Right lobe of liver (tissue), 6 donors: ENCODE measurements at places on chromosomes 2 and 18. TPM values are rescaled to one million over a fixed set of nuclear protein-coding genes. Genes with fewer than 3 reads are reported as not detected.

- H3K27ac ChIP-seq, result no peak overlapping the region
- H3K4me3 ChIP-seq, result no peak overlapping the region
- H3K36me3 ChIP-seq, result no peaks in the 10 kb centered on the region
- H3K4me1 ChIP-seq, result no peaks in the 10 kb centered on the region
- no peak for DNase-seq
These were observed 271.4 kb downstream of the TCF4 start for GRCh38 chr18:55316486-55317184.

DNA sequence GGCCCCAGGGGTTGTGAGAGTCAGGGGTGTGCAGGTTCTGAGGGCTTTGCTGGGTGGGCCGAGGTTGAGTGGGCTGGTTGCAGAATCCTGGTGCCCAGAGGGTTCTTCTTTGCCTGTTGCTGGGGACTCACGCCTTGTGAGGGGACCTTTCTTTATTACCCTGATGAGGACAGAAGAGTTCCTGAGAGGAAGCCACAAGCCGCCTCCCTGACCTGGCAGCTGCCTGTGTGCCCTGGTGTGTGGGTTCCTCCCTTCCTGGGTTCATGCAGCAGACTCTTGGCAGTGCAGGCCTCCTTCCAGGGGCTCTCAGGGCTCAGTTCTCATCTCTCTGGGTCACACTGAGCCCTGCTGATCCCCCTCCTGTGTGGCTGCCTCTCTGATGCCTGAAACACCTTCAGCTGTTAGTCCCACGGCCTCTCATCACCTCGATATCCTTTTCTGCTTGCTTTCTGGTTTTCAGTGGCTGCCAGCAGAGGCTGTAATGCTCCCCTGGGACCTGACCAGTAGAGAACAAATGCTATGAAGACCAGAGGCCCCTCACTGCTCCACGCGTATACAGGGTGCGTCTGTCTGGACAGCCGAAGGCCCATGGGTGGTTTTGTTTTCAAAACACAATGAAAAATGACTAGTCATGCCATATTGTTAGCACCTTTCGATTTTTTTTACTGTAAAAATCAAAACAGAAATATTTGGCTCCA, 191.3 kb downstream of the AGAP1 start:
- no peak for DNase-seq
- no peaks in the 10 kb centered on the region for H3K36me3 ChIP-seq
- H3K27ac ChIP-seq, result no peak overlapping the region

Gene ACTG2
- total RNA-seq, result 0.39 TPM

Gene KIF5C
- total RNA-seq, result 0.33 TPM

Gene SLC5A7
- not detected for total RNA-seq

- H3K4me3 ChIP-seq, result peak within 1 kb of the TSS; percentile 55
- H3K27me3 ChIP-seq, result no peaks in the 10 kb centered on the region
- no peak for DNase-seq
- no peaks in the 10 kb centered on the region for H3K36me3 ChIP-seq
- H3K27ac ChIP-seq, result no peak within 1 kb of the TSS
These were observed at the start of gene TRABD2A for GRCh38 chr2:84880645-84881521. TRABD2A (minus strand) TSS chr2:84881084; CDS start chr2:84881039, 45 bp downstream.

DNA sequence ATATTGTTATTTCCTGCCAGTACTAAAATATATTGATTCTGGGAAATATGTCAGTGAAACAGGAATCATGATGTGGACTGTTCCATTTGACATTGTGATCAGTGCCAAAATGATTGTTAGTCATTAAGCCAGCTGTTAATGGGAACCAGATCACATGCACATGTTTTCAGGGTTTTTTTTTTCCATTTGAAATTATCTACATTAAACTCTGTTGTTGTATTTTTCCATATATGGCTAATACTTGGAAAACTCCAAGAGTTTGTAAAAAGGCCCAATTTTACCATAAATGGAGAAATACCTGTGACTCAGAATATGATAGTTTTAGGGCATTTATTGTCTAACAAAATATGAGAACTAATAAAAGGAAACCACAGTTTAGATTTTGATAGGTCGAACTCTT, 13.4 kb downstream of the ITGAV start:
- no peak for DNase-seq
- H3K27me3 ChIP-seq, result no peaks in the 10 kb centered on the region
- H3K27ac ChIP-seq, result no peak overlapping the region
- H3K4me3 ChIP-seq, result no peak overlapping the region
- no peaks in the 10 kb centered on the region for H3K36me3 ChIP-seq

Gene TTN
- 1.2 TPM for total RNA-seq

GRCh38 chr2:146129231-146129630, 1609.3 kb upstream of the ZEB2 start:
- no peak for DNase-seq
- no peak overlapping the region for H3K4me3 ChIP-seq
- no peaks in the 10 kb centered on the region for H3K4me1 ChIP-seq
- H3K27ac ChIP-seq, result no peak overlapping the region
- no peaks in the 10 kb centered on the region for H3K27me3 ChIP-seq

Gene CCDC68
- total RNA-seq, result 17.3 TPM

Gene ALPI
- total RNA-seq, result not detected

Gene TUBA3E
- not detected for total RNA-seq

Gene OTOS
- total RNA-seq, result not detected

- H3K27me3 ChIP-seq, result no peaks in the 10 kb centered on the region
- no peak overlapping the region for H3K4me3 ChIP-seq
- no peak overlapping the region for H3K27ac ChIP-seq
- DNase-seq, result no peak
These were observed 5.3 kb downstream of the TRPM8 start for GRCh38 chr2:233922471-233922870.

GRCh38 chr2:34836361-34836760, 1237.3 kb upstream of the FAM98A start:
- no peaks in the 10 kb centered on the region for H3K27me3 ChIP-seq
- H3K4me1 ChIP-seq, result no peaks in the 10 kb centered on the region
- H3K27ac ChIP-seq, result no peak overlapping the region
- H3K36me3 ChIP-seq, result no peaks in the 10 kb centered on the region

GRCh38 chr2:14761118-14761517, 128.6 kb downstream of the LRATD1 start:
- no peak overlapping the region for H3K27ac ChIP-seq
- no peaks in the 10 kb centered on the region for H3K27me3 ChIP-seq

Gene NTSR2
- not detected for total RNA-seq

Gene GATA6
- total RNA-seq, result 10.4 TPM

DNA sequence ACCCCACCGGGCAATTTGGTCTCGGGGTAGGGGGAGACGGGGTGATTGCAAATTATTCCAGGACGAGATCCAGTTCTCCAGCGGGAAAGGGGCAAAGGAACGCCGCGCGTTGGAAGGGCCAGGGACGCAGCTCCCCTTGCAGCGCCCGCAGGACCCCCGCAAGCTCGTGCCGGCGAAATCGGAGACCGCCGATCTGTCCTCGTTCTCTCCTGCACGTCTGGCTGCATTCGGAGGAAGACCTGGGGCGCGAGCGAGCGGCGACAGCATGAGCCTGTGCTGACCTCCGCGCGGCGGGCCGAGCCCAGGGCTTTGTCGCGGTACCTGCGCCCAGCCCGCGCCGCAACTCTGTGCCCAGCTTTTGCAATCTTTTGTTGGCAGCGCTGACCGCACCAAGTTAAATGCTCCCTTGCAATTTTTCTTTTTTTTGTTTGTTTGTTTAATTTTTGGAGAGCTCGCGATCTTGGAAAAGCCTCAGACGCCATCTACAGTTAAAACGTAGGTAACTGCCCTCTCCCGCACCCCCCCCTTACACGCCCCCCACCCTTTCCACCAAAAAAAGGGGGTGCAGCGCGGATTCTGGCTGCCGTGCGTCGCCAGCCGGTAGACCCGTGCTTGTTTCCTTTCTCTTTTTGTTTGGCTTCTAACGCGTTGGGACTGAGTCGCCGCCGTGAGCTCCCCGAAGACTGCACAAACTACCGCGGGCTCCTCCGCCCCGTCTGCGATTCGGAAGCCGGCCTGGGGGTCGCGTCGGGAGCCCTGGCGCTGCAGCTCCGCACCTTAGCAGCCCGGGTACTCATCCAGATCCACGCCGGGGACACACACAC, 667 bp downstream of the TRIB2 start:
- H3K27me3 ChIP-seq, result no peaks in the 10 kb centered on the region
- peak; percentile 86 for DNase-seq
- peak overlapping the region; percentile 68 for H3K4me3 ChIP-seq
- peak overlapping the region; percentile 93 for H3K27ac ChIP-seq

DNA sequence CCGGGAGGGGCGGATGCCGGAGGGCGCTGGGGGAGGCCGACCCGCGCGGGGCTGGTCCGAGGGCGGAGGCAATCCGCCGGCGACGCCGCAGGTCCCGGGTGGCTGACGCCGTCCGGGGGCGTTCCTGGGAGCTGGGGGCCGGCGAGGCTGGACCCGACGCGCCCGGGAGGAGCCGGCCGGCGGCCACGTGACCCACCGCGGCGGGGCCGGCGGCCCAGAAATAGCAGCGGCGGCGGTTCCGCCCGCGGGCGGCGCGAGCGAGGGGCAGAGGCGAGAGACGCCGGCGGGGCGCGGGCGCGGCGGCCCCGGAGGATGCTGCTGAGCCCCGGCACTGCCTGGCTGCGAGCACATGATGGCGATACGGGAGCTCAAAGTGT, at the start of gene RAB31:
Gene RAB31, plus strand, starts transcription at position 245 of the 377 bp plus-strand sequence. Its CDS starts 105 bp downstream, at position 350.
- peaks cover 6% of the 10 kb centered on the region for H3K4me1 ChIP-seq
- no peaks in the 10 kb centered on the region for H3K27me3 ChIP-seq
- H3K27ac ChIP-seq, result peak within 1 kb of the TSS; percentile 67
- H3K36me3 ChIP-seq, result no peaks in the 10 kb centered on the region
- peak within 1 kb of the TSS; percentile 46 for H3K4me3 ChIP-seq
- DNase-seq, result peak; percentile 80

Gene DES
- total RNA-seq, result 1.6 TPM

DNA sequence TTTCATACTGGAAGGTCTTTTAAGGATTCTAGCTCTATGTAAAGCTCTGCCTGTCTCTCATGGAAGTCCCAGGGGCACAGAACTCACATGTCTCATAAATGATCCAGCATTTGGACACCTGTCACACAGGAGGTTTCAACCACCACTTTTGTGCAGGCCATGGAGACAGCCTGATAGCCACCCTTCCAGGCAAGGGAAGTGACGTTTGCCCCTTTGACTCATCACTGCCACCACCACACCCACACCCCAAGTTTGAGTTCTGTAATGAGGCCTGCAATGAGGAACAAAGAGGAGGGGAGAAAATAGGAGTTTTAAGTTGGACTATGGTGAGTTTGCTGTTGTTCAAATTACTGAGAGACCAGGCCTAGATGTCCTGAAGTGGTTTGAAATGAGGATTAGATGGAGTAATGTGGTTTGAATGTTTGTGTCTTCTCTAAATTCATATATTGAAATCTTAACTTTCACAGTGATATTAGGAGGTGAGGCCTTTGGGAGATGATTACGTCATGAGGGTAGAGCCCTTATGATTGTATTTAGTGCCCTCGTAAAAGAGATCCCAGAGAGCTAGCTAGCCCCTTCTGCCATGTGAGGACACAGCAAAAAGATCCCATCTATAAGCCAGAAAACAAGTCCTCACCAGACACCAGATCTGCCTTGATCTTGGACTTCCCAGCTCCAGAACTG, 175.3 kb upstream of the EPHA4 start:
- no peak for DNase-seq
- H3K27me3 ChIP-seq, result no peaks in the 10 kb centered on the region
- no peaks in the 10 kb centered on the region for H3K4me1 ChIP-seq

Gene ABCB11
- total RNA-seq, result 21.3 TPM

DNA sequence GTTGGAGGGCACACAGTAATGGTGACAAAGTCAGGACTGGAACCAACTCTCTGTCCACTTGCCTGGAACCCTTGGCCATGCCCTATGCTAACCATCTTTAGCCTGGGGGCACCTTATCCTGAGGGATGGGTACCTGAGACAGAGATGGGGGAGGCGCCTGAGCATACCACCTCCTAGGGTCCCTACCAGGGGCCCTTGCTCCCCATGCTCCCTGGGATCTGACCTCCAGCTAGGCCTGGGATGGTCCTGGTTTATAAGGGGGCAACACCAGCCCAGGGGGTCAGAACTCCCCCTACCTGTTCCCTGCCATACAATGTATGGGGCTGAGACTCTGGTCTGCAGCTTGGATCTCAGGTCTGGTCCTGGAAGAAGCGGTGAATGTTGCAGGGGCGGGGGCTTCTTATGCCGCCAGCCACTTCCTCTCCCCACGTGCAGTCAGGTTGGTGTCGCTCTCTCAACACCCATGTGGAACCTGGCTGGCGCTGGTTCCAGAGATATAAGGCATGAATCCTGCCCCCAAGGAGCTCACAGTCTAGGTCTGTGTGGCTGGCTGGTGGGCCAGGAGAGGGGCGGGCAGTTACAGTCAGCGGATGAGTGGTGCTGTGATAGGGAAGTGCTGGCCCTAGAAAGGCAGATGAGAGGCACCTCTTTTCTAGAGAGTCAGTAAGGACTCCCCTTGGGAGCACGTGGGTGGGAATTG, 3.8 kb upstream of the TOGARAM2 start:
- no peaks in the 10 kb centered on the region for H3K4me1 ChIP-seq
- no peaks in the 10 kb centered on the region for H3K36me3 ChIP-seq
- H3K27me3 ChIP-seq, result no peaks in the 10 kb centered on the region
- DNase-seq, result no peak
- no peak overlapping the region for H3K27ac ChIP-seq

DNA sequence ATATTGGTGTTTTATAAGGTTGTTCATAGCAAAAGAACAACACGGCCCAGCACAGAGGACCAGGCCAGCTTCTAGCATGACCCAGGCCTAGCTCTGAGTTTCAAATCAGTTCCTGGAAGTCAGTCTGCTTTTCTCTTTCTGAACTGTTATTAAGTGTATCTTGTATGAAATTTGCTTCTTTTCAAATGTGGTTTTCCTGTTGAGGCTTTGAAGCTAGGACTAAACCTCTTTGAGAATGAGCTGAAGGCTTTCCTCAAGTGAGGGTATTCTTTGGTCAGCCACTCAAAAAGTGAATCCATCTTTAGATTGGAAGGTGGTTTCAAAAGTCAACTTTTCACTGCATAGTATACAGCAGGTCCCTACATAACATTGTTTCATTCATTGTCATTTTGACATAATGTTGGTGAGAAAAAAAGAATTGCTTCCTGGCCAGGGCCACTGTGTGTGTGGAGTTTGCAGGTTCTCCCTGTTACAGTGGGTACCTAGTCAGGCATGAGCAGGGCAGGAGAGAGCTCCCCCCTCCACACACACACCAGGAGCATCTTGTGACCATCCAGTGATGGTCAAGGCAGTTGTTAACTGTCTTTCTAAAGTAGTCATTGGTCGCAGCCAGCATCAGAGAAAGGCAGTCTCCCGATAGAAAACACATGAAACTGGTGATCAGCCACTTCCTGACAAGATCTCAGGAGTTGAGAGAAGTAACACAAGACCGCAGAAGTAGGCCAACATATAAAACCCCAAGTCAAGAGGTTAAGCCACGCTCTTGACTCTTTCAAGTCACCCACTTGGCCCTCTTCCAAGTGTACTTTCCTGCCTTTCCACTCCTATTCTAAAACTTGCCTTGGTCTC, 6.7 kb upstream of the ACAA2 start:
- H3K27ac ChIP-seq, result no peak overlapping the region
- H3K4me1 ChIP-seq, result no peaks in the 10 kb centered on the region
